ENCODE measurements at places on chromosomes 7 and 10.

DNA sequence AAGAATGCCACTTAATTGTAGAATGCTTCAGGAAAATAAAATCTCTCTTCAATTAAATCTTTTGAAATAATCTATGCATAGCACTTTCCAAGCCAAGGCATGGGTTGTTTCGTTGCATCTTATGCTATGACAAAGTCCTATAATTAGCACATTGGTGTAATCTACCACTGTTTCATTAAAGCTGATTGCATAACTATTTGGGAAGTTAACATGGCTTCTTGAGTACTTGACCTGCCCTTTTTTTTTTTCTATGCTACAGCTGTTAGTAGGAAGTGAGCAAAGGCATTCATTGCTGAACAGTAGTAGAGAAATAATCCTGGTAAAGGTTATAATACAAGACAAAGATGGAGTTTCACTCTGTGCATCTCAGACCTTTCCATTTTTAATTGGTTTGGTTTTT lies 557.2 kb upstream of the CELF2 start:
- peak; percentile 37 for DNase-seq

GRCh38 chr7:66050990-66051448 lies 24.6 kb upstream of the ASL start:
- DNase-seq = no peak

DNA sequence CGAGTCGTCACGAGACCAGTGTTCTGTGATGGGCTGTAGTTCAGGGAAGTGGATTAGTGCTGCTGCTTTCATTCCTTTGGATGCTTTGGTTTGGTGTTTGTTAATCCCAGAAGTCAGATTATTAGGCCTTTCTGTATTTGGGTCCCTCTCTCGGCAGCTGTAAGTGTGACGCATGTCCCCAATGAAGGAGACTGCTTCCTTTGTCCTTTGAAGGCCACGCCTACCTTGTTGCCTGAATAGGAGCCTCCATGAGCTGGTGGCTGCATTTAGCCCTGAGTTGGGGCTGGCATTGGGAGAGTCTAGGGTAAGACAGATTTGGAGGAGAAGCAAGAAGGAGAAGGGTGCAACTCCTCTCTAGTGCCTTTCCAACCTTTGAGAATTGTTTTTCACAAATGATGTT lies 34.5 kb downstream of the DOCK1 start:
- DNase-seq = no peak

GRCh38 chr7:148540041-148540738 lies 50.4 kb upstream of the C7orf33 start:
- no peak for DNase-seq

GRCh38 chr7:118312966-118313365 lies 88.5 kb downstream of the ANKRD7 start:
- peak; percentile 77 for DNase-seq

DNA sequence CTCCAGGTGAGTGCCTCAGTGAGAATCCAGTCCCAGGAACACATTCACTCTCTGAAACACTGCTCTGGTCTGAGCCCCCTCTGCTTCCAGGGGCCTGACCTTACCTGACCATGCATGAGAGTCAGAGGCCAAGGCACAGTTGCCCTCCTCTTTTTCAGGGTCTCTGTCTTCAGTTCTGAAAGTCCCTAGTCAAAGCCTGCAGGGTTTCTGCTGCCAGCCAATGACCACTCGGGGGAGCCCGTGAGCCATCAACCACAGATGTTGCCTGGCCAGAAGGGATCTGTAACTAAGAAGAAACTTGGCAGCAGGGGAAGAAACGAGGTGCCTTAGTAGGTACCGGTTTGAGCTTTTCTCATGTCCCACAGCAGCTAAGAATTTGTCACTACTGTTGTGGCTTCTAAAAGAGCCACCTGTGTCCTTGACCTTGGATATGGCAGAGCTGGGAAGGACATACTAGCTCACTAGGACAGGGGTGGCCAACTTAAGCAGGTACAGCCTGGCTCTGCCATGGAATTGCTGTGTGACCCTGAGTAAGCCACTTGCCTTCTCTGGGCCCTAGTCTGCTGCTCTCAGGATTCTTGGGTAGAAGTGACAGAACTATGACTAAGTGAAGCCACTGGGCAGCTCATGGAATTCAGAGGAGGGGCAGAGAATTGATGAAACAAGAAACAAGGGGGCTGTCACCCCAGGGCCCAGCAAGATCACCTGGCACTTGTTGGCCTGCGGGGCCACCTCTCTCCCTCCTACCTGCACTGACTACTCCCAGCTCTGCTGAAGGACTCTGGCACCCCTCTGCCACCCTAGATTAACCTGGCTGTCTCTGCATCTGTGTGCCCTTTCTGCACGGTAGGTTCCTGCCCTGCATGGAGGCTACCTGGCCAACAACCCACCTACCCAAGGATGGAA lies 83.8 kb upstream of the GPR26 start:
- peak; percentile 34 for DNase-seq

DNA sequence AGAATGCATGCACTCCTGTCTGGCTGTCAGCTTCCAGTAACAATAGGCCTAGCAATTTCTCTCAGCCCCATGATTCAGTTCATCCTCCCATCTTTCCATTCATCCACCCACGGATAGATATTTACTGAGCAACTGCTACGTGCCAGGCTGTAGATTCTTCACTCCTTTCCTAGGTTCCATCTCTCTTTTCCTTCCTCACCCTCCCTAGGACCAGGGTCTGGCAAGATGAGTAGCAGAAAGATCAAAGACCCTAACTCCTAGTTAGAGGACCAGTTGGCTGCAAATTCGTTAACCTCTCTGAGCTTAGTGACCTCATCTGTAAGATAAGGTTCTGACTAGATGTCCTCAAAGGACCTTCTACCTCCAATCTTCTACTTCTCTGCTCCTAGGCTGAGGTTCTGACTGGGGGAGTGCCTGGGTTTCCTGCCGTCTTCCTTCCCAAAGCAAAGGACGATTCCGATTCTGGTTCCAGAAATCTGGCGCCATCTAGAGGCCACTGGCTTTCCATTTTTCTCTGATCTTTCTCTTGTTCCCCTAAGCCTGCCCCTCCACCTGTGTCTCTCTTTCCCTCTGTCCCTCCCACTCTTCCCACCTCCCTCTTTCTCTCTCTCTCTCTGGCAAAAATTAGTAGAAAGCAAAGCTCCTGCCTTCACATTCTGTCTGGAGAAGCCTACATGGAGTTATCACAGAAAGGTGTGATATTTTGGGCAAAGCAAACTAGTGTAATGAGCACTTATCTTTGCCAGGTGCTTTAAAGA lies 26.2 kb downstream of the TBATA start:
- peak; percentile 45 for DNase-seq
